Stromal cell of bone marrow (primary cell): ENCODE measurements at places on chromosomes 16 and 17.

GRCh38 chr16:73202161-73202729, 154.3 kb upstream of the ZFHX3 start:
- peak; percentile 95 for DNase-seq

DNA sequence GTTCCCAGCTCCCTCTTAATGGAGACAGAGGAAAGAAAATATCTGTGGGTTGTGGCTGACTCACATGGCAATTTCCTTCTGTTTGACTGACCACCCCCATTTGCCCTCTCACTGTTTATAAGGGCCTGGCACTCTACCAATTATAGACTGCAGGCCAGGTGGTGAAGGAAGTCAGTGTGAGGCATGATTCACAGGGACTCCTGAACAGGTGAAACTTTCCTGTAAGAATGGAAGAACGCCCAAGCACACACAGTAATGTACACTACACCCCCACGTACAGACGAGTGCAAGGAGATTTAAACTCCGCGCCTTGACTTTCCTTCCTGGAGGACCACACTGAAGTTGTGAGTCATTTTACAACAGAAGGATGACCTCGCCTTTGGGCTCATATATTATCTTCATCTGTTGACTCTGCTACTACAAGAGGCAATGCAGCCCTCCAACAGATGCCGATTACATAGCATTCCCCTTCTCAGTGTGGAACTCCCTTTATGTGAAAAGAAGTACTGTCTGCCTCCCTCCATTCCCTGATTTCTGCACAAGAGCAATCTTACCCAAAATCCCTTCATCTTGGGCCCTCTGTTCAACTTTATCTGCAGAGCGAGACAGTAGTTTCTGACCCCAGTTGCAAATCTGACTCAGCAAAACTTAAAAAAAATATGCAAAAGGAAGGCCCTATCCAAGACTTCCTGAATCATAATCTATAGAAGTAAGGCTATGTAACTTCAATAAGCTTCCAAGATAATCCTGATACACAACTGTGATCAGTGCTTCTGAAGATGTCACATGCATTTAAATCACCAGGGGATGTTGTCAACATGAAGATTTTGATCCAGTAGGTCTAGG, 163.6 kb downstream of the SHISA6 start:
- DNase-seq: no peak

GRCh38 chr16:2767891-2768290, 9.2 kb downstream of the ELOB start:
- no peak for DNase-seq

GRCh38 chr17:69228576-69228975, at the start of gene ABCA10:
Gene ABCA10 (minus strand): TSS chr17:69228824. CDS start chr17:69225358, 3,466 bp downstream.
- DNase-seq: no peak

DNA sequence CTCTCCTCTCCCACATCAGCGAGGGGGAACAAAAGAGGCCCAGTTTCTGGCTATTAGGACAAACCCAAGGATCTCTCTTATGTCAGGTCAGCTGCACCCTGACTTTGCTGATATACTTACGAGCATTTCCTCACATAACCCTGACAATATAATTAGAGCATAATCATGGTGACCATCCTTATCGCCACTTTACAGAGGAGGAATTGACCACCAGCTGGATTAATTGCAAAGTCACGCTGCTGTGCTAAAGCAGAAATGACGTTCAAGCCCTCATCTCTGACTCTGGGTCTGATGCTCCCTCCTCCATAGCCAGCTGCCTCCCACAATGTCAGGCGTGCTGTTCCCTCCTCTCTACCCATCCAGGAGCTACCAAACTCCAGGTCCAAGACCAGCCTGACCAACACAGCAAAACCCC, 42.6 kb downstream of the TRARG1 start:
- no peak for DNase-seq

- no peak for DNase-seq
Measured at GRCh38 chr16:1696863-1697262, 9.1 kb upstream of the MAPK8IP3 start.

DNA sequence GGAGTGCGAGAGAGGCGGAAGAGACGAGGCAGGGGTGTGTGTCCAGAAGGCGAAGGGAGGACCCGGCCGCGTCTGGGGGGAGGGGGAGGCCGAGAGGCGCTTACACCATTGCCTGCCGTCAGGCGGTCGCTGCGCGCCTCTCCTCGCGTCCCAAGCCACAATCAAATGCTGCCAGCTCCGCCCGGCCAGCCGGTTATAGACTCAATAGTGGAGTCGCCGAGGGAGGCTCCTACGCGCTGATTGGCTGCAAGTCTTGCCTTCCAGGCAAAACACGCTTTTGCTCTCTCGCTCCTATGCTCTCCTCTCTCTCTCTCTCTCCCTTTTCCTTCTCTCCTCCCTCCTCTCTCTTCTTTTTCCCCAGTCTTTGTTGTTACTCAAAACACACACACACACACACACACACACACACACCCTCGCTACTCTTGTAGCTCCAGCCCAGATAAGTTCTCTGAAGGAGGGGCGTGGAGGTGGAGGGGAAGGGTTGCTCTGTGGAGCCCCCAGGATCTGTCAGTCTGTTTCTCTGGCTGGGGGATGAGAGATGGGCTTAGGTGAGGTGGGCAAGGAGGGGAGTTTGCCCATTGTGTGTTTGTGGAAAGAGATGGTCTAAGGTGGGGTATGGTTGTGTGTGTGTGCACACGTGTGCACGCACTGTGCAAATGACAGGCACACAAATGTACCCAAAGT, at the start of gene DLX3:
Gene DLX3, minus strand, starts transcription at position 170 of the 684 bp plus-strand sequence. CDS start 226 bp downstream, outside the sequence.
- DNase-seq: peak; percentile 75

DNA sequence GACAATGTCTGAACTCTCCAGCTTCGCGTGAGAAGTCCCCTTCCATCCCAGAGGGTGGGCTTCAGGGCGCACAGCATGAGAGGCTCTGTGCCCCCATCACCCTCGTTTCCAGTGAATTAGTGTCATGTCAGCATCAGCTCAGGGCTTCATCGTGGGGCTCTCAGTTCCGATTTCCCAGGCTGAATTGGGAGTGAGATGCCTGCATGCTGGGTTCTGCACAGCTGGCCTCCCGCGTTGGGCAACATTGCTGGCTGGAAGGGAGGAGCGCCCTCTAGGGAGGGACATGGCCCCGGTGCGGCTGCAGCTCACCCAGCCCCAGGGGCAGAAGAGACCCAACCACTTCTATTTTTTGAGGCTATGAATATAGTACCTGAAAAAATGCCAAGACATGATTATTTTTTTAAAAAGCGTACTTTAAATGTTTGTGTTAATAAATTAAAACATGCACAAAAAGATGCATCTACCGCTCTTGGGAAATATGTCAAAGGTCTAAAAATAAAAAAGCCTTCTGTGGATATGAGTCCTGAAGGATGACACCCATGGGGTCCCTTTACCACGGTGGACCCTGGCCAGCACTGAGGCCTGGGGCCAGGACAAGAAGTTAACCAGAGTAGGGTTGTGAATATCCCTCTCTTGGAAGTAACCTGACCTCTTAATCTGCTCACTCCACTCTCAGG, 10.5 kb upstream of the ITGAD start:
- DNase-seq: peak; percentile 4

GRCh38 chr17:38591759-38592241, 14.0 kb downstream of the SRCIN1 start:
- no peak for DNase-seq

DNA sequence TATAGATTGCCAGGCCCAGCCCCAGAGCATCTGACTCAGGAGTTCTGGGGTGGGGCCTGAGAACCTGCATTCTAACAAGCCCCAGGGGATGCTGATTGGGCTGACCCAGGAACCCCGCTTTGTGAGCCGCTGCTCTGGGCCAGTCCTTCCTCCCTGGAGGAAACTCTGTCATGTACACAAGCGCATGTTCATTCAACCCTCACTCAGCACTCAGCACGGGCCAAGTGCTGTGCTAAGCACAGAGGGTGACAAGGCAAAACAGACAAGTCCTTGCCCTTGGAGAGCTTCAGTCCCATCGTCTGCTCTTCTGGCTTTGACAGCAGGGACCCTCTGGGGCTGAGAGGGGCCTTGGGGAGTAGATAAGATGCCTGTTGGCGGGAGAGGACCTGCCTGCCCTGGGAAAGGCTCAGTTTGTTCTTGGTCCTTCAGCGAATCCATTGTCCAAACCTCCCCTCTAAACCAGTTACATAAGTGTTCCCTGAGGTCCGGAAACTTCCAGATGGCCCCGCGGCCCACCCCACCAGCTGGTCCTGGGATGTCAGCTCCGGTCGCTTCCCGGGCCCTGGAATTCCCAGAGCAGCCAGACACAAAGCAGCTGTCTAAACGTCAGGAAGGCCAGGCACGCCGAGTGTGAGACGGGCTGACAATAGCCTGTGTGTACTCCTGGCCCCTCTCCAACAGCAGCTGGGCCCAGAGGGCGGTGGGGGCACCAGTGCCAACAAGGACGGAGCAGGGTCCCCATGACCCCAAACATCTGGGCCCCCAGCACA, 88.8 kb downstream of the ZDHHC7 start:
- DNase-seq: no peak

DNA sequence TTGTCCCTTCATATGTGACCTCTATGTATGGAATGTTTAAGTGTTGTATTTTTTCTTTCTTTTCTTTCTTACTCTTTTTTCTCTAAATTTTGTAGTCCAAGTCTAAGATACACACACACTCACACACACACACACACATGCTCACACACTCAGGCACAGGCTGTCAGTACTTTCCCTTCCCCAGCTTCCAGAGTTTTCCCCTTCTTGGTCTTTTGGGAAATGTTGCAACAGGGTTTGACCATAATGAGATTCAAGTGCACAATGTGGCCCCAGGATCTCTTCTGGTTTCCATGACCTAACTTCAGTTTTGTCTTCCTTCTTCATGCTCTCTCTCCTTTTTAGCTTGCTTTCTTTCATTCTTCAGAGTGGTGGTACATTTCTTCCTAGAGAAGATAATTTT, 289.8 kb upstream of the FOXF1 start:
- no peak for DNase-seq

- no peak for DNase-seq
Measured at GRCh38 chr17:12974005-12974531, 43.8 kb downstream of the ELAC2 start.

- no peak for DNase-seq
Measured at GRCh38 chr17:47800686-47801085, 20.9 kb downstream of the OSBPL7 start.

DNA sequence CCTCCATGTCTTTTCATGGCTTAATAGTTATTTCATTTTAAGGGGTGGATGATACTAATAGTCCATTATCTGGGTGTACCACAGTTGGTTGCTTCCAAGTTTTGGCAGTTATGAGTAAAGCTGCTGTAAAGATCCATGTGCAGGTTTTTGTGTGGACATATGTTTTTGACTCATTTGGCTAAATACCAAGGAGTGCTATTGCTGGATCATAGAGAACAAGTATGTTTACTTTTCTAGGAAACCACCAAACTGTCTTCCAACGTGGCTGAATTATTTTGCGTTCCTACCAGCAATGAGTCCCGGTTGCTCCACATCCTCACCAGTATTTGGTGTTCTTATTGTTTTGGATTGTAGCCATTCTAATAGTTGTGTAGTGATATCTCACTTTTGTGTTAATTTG, 181.9 kb downstream of the SPECC1 start:
- peak; percentile 80 for DNase-seq

DNA sequence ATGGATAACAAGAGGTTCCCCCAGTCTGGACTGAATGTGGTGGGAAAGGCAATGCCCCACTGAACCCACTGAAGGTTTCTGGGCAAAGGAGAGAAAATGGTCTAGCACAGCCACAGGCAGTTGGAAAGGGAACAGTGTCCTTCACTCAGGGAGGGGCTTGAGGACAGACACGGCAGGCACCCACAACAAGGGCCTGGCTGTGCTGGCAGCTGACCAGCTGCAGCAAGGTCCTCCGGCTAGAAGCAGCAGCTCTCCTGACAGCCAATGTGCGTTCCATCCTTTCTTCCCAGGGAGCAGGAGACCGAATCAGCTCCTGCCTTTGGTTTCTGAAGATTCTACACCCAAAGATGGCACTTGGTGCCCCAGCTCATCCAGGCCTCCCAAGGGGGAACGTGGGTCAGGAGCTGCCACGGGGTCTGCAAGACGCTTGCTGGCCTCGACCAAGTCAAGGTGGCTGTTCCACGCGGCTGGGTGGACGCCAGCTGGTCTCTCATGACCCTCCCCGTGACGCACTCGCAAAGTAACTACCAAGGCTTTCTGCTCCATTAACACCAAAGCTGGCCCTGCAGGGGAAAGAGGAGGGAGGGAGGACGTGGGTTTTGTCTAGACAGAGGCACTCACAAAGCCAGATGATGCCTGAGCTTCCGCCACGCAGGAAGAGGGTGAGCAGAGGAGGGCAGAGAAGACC, 11.1 kb downstream of the ABR start:
- no peak for DNase-seq

- DNase-seq: no peak
Measured at GRCh38 chr17:76633628-76634328, 9.8 kb downstream of the ST6GALNAC1 start.

DNA sequence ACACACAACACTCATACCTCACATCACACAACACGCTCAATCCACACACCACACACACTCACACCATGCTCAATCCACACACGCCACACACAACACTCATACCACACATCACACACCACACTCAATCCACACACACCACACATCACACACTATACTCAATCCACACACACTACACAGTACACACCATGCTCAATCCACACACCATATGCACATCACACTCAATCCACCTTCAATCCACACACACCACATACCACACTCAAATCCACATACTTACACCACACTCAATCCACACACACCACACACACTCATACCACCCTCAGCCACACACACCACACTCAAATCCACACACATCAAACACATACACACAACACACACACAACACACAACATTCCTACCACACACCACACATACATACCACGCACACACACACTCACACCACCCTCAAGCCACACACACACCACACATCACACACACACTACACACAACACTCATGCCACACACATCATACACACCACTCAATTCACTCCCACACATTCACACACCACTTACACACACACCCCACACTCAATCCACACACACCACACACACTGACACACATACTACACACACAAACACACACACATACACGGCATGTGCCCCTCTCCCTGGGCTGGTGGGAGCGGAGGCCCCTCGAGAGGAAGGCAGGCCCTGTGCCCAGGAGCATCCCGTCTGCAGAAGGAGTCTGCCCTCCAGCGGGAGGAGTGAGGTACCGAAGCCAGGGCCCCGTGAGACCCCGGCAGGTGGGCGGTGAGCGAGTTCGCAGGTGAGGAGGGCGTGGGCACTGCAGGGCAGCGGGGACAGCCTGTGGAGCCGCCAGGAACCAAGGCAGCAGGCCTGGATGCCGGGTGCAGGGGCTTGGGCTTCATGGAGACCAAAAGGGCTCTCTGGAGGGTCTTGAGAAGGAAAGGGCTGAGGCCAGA, 33.1 kb upstream of the RPTOR start:
- no peak for DNase-seq

DNA sequence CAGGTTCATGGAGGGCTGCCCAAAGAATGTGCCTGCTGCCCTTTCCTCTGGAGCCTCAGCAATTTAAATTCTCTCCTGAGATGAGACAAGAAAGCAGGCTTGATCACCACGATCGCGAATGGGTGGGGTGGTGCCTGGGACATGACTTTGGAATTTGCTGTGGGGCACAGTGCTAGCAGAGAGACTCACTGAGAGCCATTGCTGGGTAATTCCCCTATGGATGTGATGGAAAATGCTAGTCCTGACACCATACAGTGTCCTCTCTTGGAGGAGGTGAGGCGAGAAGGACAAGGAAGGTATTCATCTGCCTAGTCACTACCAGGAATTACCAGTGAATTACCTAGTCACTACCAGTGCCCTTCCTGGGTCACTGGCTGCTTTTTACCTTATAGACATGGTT, 15.5 kb downstream of the FAM20A start:
- DNase-seq: no peak

- no peak for DNase-seq
Measured at GRCh38 chr17:72772331-72772821, 320.1 kb downstream of the SLC39A11 start.
